CD8-positive, alpha-beta memory T cell (primary cell): ENCODE measurements at places on chromosomes 13 and 19.
A peak's percentile ranks its signal among the peaks of the same experiment; 100 is the strongest.

DNA sequence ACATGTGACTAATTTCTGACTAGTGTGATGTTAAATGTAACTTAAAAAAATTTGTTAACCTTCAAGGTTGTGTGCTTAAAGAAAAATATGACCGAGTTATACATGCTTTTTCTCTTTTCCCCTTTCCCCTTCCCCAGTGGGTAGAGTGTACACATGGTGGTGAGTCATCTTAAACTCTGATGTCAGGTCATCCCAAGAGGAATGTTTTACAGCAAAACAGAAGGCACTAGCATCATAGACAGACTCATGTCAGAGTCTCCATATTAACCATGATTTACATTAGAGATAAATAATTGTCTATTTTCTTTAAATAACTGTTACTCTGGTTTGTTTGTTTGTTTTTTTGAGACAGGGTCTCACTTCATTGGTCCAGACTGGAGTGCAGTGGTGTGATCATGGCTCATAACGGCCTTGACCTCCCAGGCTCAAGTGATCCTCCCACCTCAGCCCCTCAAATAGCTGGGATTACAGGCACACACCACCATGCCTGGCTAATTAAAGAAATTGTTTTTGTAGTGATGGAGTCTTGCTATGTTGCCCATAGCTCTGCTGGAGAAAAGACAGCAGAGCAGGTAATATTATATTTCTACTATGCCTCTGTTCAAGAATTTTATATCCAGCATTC, 160.4 kb upstream of the PCDH9 start:
- H3K4me1 ChIP-seq = no peaks in the 10 kb centered on the region
- DNase-seq = no peak
- no peaks in the 10 kb centered on the region for H3K27me3 ChIP-seq
- H3K4me3 ChIP-seq = no peak overlapping the region
- no peaks in the 10 kb centered on the region for H3K36me3 ChIP-seq
- H3K27ac ChIP-seq = no peak overlapping the region

DNA sequence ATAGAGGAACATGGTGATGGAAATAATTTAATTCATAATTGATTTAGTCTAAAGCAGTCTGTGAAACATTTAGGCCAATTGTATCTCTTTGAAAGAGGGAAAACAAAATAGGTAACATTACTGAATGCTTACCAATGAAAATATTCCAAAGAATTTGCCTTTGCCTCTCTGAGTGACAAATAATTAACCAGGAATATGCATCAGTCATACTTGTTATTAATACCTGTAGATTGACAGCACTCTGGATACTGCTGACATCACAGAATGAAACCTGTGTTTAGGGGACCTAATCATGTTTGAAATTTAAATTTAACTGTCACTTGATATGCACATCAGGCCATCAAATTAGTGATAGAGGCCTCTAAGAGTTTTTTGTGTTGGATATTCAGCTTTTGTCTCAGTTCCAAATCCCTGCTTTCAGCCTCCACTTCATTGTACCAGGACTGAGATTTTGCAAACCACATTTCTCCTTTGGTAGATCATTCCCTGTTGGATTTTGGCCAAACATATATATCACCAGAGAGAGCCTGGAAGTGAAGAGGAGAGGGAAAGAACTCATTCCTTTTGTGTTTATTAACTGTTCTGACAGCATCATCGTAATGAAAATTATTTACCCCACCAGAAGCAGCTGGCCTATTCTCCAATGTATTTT, 64.8 kb upstream of the KLHL1 start:
- H3K27me3 ChIP-seq = no peaks in the 10 kb centered on the region
- no peaks in the 10 kb centered on the region for H3K4me1 ChIP-seq
- DNase-seq = no peak
- H3K36me3 ChIP-seq = no peaks in the 10 kb centered on the region
- H3K27ac ChIP-seq = no peak overlapping the region
- no peak overlapping the region for H3K4me3 ChIP-seq

GRCh38 chr19:31109636-31110035, 239.6 kb downstream of the TSHZ3 start:
- peaks cover 5% of the 10 kb centered on the region for H3K4me1 ChIP-seq
- H3K27ac ChIP-seq = no peak overlapping the region
- peaks cover 4% of the 10 kb centered on the region for H3K27me3 ChIP-seq
- no peaks in the 10 kb centered on the region for H3K36me3 ChIP-seq
- no peak overlapping the region for H3K4me3 ChIP-seq

DNA sequence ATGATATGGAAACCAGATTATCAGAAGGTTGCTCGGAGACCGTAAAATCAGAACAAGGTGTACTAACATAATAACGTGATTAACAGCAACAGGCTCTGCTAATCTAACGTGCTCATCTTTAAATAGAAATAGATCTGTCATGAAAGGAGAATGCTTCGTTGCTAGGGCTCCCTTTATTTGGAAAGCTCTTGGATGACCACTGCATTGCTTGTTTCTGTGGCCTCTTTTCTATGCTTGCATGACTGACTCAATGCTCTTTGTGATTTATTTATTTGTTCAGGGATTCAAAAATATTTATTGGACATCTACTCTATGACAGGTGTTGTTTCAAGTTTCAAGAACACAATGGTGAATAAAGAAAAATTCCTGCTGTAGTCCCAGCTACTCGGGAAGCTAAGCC, 22.3 kb upstream of the ZDHHC20 start:
- no peak overlapping the region for H3K4me3 ChIP-seq
- no peaks in the 10 kb centered on the region for H3K36me3 ChIP-seq

DNA sequence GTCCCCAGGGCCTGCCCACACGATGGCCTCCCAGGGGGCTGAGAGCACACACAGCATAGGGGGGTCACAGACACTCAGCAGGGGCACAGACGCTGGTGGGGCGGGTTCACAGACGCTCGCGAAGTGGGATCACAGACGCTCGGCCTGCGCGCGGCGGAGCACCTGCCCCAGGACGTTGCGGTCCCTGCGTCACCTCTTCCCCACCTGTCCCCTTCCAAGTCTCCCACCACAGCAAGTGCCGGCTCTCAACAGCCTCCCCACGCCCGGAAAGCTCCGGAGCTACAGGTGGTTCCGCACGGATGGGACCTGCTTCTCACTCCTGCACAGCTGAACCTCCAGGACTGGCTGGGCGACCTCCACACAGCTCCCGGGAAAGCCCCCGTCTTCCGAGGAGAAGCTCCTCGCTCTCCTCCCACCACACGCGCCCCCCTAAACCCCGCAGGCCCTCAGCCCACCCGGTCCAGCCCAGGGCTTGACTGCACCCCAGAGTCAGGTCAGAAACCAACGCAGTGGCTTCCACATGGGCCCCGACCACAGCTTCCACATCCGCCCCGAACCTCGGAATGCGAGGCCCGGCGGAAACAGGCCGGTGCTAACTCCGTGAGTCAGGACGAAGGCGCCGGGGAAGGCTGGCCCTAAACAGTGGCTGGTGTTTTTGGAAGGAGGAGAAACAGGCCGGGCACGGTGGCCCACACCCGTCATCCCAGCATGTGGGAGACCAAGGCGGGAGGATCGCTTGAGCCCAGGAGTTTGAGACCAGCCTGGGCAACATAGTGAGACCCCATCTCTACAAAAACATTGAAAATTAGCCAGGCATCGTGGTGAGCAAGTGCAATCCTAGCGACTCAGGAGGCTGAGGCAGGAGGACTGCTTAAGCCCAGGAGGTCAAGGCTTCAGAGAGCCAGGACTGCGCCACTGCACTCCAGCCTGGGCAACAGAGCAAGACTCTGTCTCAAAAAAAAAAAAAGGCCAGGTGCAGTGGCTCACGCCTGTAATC, 16.5 kb downstream of the BTBD2 start:
- H3K4me1 ChIP-seq = no peaks in the 10 kb centered on the region
- no peak overlapping the region for H3K4me3 ChIP-seq
- peaks cover 4% of the 10 kb centered on the region for H3K36me3 ChIP-seq
- no peak for DNase-seq
- H3K27ac ChIP-seq = no peak overlapping the region

GRCh38 chr13:30333616-30334015, 26.3 kb upstream of the KATNAL1 start:
- no peak overlapping the region for H3K4me3 ChIP-seq
- H3K36me3 ChIP-seq = no peaks in the 10 kb centered on the region
- H3K27ac ChIP-seq = no peak overlapping the region
- DNase-seq = no peak
- no peaks in the 10 kb centered on the region for H3K27me3 ChIP-seq

DNA sequence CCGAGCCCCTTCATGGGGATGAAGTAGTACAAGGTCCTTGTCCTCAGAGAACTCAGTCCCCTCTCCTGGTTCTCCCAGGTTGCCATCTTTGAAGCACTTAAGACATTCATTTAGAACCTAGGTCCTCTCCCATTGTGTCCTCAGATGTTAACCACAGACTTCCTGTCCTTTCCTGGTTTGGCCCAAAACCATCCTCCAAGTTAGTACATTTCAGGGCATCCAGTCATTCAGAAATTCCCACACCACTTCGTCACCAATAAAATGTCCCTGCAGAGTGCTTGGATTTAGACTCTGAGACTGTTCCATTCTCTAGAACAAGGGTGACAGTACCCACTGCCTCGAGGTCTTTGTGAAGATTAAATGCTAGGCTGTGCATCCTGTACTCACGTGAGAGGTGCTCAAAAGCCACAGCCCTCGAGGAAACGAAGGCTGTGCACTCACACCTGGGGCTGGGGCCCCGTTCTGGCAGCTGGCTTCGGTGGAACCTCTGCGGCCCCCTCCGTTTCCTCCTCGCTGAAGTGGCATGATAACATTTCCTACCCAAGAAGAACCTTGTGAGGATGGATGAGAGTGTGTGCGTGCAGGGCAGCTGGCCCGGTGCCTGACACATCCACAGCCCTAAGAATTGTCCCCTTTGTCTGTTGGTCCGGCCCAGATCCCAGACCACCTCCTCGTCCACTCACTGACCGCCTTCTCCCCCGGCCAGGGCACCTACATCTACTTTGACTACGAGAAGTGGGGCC, 4.7 kb downstream of the LENG1 start:
- DNase-seq = peak; percentile 69
- no peak overlapping the region for H3K4me3 ChIP-seq
- H3K27ac ChIP-seq = no peak overlapping the region
- peaks cover 53% of the 10 kb centered on the region for H3K4me1 ChIP-seq

DNA sequence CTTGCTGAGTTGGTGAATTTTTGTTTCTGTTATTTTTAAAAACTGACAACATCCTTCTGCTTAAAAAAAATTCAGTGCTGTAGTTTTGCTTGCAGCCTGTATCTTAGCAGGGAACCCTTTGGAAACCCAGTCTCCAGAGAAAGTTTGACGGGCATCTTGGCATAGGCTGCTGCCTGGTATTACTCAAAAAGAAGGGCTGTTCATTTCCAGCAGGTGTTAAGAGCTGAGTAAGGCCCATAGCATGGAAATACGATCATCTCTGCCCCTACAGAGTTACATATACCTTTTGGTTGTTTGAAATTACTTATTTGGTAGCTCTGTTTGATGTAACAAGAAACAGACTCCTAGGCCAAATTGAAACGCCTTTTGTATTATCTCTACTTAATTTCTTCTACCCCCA, 41.5 kb downstream of the URI1 start:
- no peaks in the 10 kb centered on the region for H3K27me3 ChIP-seq
- H3K4me3 ChIP-seq = no peak overlapping the region
- peaks cover 5% of the 10 kb centered on the region for H3K36me3 ChIP-seq
- H3K27ac ChIP-seq = no peak overlapping the region
- no peak for DNase-seq

GRCh38 chr19:13613447-13613846, 107.2 kb upstream of the CACNA1A start:
- no peak overlapping the region for H3K27ac ChIP-seq
- H3K4me1 ChIP-seq = no peaks in the 10 kb centered on the region
- no peaks in the 10 kb centered on the region for H3K36me3 ChIP-seq
- no peak overlapping the region for H3K4me3 ChIP-seq

DNA sequence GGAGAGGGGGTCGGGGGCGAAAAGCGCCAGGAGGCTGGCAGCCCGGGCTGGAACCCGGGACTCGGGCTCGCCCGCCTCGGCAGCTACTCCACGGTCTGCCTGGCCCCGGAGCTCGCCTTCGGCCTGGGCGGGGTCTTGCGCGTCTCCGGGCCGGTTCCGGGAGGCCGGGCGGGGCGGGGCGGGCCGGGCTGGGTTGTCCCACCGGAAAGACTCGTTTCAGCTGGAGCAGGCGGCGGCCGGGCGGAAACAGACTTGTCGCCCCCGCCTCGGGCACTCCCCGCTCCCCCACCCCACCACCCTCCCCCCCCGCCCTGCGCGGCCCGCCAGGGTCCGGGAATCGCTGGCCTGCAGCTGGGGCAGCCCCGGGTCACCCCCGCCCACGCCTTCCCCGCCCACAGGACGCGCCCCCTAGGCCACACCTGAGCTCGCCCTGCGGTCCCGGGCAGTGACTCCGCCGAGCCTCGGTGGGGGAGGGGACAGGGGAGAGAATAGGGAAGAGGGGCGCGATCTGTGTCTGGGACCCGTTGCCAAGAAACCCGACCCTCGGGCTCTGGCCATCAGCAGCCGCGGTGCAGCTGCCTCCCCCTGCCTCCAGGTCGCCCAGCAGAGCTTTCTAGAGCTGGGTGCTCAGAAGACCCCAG, 109.4 kb downstream of the KCTD15 start:
- no peak for DNase-seq
- H3K36me3 ChIP-seq = no peaks in the 10 kb centered on the region
- H3K4me3 ChIP-seq = no peak overlapping the region
- H3K27ac ChIP-seq = no peak overlapping the region

- no peak overlapping the region for H3K27ac ChIP-seq
- no peak for DNase-seq
- H3K36me3 ChIP-seq = peaks cover 15% of the 10 kb centered on the region
- H3K27me3 ChIP-seq = no peaks in the 10 kb centered on the region
- H3K4me1 ChIP-seq = peaks cover 30% of the 10 kb centered on the region
Observed at GRCh38 chr19:10624585-10624984, 768 bp upstream of the SLC44A2 start.

GRCh38 chr19:54209058-54209810, 8.6 kb downstream of the RPS9 start:
- H3K4me1 ChIP-seq = peaks cover 70% of the 10 kb centered on the region
- DNase-seq = no peak
- H3K27ac ChIP-seq = peak overlapping the region; percentile 57
- no peaks in the 10 kb centered on the region for H3K27me3 ChIP-seq

- DNase-seq = no peak
- no peak overlapping the region for H3K4me3 ChIP-seq
Observed at GRCh38 chr13:92896842-92897241, 329.8 kb upstream of the GPC6 start.

DNA sequence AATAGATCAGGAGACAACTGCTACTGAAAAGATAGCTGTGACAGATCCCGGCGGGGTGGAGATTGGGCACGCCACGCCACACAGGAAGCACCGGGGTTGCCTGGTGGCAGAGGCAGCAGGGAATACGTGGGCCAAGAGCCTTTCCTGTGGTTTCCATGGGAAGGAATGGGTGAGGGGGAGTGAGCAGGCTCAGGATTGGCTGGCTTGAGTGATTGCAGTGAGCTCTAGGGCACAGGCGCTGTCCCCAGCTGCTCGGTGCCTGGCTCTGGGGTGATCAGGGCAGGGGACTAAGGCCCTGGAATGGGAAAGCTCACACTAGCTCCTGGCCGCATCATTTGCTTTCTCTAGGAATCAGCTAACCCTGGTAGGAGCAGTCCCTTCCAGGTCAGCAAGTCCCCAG, 166.1 kb downstream of the USP12 start:
- peaks cover 4% of the 10 kb centered on the region for H3K27me3 ChIP-seq
- no peak overlapping the region for H3K4me3 ChIP-seq
- no peak for DNase-seq
- no peaks in the 10 kb centered on the region for H3K36me3 ChIP-seq
- no peaks in the 10 kb centered on the region for H3K4me1 ChIP-seq
- H3K27ac ChIP-seq = no peak overlapping the region

GRCh38 chr13:93674337-93674755, 447.7 kb downstream of the GPC6 start:
- H3K36me3 ChIP-seq = no peaks in the 10 kb centered on the region
- H3K4me3 ChIP-seq = no peak overlapping the region
- no peak for DNase-seq
- H3K27me3 ChIP-seq = no peaks in the 10 kb centered on the region
- H3K4me1 ChIP-seq = no peaks in the 10 kb centered on the region
- H3K27ac ChIP-seq = no peak overlapping the region
